ENCODE measurements at places on chromosomes 4 and X.
A peak's percentile ranks its signal among the peaks of the same experiment; 100 is the strongest.

DNA sequence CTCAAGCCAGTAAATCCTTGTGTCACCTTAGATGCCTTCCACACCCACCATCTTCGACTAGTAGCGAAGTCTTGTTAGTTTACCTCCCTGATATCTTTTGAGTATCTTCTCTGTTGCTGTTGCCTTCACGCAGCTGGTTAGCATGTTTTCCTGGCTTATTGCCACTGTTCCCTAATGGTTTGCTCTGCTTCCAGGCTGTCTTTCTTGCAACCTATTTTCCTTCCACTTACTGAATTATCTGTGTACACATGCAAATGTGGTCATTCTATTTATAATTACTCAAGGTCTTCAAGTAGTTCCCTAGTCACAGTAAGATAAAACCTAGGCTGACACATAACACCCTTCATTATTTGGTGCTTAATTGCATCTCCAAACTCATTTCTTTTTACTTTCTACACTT, 89.5 kb downstream of the UGT8 start:
- DNase-seq, result no peak

DNA sequence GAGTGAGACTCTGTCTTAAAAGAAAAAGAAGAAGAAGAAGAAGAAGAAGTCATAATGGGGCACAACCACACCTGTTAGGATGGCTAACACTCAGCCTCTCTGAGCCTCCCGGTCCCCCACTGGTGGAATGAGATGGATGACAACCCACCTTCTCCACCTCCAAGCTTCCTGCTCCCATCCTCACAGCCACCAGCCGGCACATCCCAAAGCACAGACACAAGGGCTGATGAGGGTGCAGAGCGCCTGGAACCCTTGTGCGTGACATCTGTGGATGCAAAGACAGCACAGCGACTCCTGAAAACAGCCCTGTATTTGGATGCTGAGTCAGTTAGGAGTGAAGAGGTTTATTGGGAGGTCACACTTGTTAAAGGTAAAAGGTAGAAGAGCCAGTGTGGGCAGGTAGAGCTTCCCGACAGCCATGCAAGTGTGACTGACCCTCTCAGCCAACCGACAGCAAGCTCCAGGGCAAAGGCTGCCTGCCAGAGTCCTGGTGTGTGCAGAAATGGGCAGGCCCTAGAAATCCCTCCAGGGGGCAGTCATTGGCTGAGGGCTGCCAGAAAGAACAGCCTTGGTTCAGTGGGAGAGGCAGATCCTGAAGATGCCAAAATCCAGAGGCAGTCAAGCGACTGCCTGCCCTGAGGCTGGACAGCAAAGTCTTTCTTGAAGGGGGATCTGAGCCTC, 26.6 kb upstream of the MAN2B2 start:
- peak; percentile 84 for DNase-seq

DNA sequence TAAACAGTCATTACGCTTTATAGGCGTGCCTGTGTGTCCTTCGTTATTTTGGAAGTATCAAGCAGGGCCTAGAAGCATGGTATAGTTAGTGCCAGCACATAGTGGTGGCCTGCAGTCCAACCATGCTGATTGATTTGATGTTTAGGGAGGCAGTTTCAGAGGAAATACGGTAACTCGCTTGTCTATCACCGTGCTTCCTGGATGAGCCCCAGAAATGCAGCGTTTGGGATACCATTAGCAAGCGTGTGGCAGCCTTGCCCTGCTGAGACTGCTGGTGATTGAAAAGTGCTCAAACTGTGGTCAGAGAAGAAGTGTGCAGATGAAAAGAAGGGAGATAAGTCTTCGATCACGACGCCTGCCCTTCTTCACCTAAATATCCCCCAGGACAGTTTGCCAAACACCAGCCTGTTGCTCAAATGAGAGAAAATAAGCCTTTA, 158.4 kb downstream of the CHIC2 start:
- DNase-seq, result no peak

GRCh38 chr4:184217634-184218033, at the start of gene ENPP6:
Gene ENPP6, minus strand, starts transcription at chr4:184217873. Its CDS starts 54 bp downstream, at chr4:184217819.
- no peak for DNase-seq

GRCh38 chr4:112113864-112114263, 31.4 kb upstream of the FAM241A start:
- no peak for DNase-seq

- no peak for DNase-seq
These were observed 199.7 kb downstream of the HS6ST2 start for GRCh38 chrX:132758759-132759158.

GRCh38 chrX:42021058-42021457, 97.7 kb upstream of the CASK start:
- no peak for DNase-seq

DNA sequence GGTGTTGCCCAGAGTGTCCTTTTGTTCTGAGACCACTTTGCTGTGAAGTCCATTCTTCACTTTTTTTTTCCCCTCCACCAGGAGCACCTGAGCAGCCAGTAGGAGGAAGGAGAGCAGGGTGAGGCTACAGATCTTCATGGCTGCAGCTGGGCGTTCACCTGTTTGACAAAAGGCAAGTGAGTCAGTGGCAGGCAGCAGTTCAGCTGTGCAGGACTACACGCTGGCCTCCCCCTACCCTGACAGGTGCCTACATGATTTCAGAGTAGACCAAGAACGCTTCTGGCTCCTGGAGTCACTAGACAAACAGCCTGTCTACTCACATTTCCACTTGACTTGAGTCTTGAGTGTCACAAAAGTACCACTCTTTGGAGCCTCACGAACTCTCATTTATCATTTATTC, 2.0 kb downstream of the FGFBP1 start:
- DNase-seq, result no peak

DNA sequence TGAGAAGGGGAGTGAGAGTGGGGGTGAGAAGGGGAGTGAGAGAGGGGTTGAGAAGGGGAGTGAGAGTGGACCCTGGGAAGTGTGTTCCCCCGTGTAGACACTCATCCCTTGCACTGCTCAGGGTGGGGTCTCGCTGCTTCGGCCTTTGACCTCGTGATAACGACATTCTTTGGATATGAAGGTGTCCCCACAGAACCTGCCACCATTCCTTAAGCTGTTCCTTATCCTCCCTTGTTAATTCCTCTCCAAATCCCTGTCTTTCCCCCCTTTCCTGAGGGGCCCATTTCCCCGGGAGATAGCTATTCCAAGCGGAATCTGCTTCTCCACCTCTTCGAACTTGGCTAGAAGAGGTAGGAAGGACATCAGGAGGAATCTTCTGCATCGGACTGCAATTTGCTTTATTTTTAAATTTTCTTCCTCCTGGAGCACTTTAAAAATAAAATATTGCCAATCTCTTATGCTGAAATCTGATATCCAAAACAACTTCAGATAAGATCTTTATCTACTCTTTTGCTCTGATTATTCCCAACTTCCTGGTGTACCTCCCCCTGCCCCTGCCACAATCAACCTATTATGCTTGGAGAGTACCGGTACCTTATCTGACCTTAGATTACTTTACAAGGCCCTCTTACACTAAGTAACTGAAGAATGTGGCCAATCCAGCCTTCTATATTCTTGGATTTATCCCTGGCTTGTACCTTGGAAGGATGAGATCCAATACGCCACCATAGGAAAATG, 15.6 kb downstream of the TRIML1 start:
- DNase-seq, result no peak

DNA sequence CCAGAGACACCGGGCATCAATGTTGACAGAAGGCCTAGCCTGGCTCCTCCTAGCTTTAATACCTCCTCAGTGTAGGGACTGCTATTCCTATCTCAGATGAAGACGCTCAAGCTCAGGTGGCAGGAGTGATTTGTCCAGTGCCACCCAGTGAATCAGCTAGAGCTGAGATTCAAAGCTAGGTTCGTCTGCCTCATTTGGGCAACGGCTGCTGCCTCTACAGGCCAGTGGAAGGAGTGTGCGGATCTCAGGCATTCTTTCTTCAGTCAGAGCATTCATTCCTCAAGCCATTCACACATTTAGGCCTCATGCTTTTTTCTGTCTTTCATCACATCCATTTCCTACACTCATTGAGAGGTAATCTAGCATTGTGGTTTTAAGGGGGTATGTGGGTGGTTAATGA, 7.3 kb downstream of the TSR2 start:
- peak; percentile 39 for DNase-seq

- peak; percentile 33 for DNase-seq
These were observed 443.3 kb downstream of the GBA3 start for GRCh38 chr4:23135792-23136645.

DNA sequence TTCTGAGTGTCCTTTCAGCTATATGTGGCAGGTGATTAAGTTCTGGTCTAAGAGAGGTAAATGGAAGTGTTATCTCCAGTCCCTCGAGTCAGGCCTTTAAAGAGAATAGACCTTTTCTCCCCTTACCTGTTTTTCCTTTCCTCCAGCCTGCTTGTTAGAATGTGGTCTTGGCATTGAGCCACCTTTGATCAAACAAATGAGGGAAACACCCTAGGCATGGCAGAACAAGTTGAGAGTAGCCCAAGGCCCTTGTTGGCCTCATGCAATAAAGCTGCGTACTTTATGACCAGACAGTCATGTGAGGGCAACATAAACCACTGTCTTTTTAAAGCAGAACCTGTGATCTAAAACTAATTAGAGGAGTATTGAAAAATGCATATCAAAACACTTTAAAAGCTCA, 13.2 kb upstream of the IL13RA2 start:
- DNase-seq, result no peak

DNA sequence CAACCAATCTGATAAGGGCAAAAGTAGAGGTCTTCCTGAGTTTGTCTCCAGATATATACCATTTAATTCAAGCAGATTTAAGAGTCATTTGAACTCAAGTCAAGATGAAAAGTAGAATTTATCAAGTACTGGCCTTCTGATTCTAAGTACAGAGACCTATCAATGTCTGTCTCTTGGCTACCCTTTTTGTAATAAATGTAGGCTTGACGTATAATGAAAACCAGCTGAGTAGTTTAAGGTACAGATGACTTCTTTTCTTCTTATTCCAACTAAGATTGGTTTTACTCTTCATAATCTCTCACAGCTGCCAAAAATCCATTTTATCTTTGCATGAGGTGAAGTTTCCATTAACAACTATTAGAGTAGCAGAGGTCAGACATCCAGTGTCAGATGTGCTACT, 867.6 kb downstream of the FAT4 start:
- DNase-seq, result no peak

GRCh38 chrX:44235534-44235933, 107.9 kb downstream of the EFHC2 start:
- no peak for DNase-seq

DNA sequence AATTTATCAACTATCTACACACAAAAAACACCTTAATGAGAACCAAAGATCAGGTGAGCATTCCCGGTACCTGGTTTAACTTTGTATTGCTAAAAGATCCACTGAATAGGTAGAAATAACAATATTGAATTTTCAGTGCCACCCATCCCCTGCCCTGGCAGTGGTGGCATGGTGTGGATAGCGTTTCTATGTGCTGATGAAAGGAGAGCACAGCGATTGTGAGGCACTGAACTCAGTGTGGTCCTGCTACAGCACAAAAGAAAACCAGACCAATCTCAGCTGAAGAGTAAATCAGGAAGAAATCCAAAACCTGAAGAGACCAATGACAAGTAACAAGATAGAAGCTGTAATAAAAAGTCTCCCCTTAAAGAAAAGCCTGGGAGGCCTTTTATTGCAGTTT, 984.6 kb upstream of the AGA start:
- no peak for DNase-seq

DNA sequence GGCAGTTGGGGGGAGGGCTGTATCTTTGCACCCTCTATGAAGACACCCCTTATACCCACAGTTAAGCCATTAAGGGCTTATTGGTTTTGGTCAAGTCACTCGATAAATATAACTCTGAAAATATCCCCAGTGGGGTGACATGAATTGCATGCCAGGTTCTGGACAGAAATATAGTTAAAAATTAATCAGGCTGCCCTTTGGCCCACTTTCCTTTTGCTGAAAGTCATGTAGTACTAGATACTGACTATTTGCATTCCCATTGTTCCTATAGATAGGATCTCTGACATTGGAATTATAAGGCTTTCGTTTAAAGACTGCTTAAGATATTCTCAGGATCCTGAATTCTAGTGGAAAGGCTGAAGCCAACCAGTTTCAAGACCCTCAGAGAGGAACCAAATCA, 43.5 kb upstream of the LAMP2 start:
- no peak for DNase-seq

DNA sequence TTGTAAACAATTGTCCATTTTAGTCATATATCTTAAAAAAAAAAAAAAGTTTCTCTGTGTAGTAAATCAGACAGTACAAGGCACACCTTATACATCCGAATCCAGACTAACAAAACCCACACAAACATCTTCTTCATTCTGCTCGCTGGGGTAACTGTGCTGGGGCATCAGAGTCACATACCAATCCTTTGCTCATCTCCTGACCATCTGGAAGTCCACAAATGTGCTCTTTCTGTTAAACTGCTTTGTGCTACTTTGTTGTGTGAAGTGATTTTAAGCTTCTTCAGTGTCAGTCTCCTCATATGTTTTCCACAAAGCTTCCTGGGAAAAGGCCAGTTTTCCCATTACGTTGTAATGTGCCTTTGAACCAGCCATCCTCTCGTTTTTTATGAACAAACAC, 86.2 kb upstream of the CBR4 start:
- no peak for DNase-seq

DNA sequence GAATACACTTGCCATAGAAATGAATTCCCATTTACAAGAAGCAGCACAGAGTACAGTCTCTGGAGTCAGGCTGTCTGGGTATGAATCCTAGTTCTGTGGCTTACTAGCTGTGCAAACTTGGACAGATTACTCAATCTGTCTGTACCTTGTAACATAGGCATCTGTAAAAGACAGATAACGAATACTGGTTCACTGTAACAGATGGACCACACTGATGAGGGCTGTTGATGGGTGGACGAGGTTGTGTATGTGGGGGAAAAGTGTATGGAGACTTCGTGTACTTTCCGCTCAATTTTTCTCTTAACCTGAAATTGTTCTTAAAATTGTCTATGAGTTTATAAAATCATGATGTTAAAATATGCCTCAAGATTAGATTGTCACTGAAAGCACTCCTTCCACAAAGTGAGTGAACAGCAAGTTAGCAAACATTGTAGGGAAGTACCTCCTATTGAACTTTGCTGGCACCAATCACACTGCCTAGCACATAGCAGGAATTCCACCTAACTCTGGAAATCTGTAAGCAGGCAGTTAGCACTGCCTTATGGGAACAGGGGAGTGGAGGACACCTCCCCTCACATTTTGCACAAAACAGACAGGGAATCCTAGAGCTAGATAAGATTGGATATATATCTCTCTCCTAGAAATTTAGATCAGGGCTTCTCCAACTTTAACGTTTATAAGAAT, 6.5 kb upstream of the EXOSC9 start:
- no peak for DNase-seq

- no peak for DNase-seq
These were observed 312.4 kb downstream of the ARHGAP10 start for GRCh38 chr4:148044089-148044911.

DNA sequence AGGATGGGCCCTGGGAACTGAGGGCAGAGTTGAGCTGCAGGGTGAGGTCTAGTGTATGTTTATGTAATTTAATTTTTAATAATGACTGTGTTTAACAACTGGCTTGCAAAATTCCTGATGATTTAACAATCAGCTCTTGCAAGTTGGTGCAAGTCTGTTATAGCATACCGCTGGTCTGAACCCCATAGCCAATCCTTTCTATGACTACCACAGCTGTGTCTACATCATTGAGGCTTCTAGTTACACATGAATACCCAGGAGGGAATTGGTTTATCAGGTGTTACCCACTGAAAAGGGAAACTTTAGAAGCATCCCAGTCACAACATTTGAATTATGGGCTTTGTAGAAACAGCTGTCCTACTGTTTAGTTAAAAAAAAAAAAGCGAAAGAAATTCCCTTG, 38.3 kb downstream of the SUPT20HL1 start:
- DNase-seq, result no peak

All from D341Med (cell line).